ENCODE measurements at places on chromosomes 12 and 14. TPM values are rescaled to one million over a fixed set of nuclear protein-coding genes. Genes with fewer than 3 reads are reported as not detected.
A peak's percentile ranks its signal among the peaks of the same experiment; 100 is the strongest.

DNA sequence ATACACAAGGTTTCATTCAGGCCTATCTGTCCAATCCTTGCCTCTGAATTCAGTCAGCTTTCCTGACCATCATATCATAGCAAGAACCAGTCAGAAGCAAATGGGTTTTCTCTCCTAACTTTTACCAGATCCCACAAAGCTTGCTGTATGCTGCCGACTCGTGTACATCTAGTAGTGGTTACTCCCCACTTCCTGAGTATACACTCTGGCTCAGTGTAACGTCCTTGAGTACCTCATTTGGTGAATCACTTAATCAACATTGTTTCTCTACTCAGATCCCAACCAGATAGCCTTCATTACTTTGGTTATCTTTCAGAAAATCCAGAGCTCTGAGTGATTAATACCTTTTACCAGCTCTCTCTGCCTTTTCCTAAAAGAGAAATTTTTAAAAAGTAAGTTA lies 728.2 kb downstream of the GALC start:
- no peaks in the 10 kb centered on the region for H3K4me1 ChIP-seq
- DNase-seq = no peak
- H3K27ac ChIP-seq = no peak overlapping the region
- no peak overlapping the region for H3K4me3 ChIP-seq
- H3K36me3 ChIP-seq = no peaks in the 10 kb centered on the region

- H3K27ac ChIP-seq = no peak overlapping the region
- no peak overlapping the region for H3K4me3 ChIP-seq
- H3K4me1 ChIP-seq = no peaks in the 10 kb centered on the region
- H3K36me3 ChIP-seq = no peaks in the 10 kb centered on the region
- no peak for DNase-seq
- H3K27me3 ChIP-seq = no peaks in the 10 kb centered on the region
These were observed 182.9 kb downstream of the KIF26A start for GRCh38 chr14:104321088-104321801.

GRCh38 chr12:29519585-29520182 lies 22.2 kb upstream of the OVCH1 start:
- no peak for DNase-seq
- no peaks in the 10 kb centered on the region for H3K4me1 ChIP-seq
- no peaks in the 10 kb centered on the region for H3K36me3 ChIP-seq
- H3K27me3 ChIP-seq = no peaks in the 10 kb centered on the region
- H3K27ac ChIP-seq = no peak overlapping the region
- no peak overlapping the region for H3K4me3 ChIP-seq

DNA sequence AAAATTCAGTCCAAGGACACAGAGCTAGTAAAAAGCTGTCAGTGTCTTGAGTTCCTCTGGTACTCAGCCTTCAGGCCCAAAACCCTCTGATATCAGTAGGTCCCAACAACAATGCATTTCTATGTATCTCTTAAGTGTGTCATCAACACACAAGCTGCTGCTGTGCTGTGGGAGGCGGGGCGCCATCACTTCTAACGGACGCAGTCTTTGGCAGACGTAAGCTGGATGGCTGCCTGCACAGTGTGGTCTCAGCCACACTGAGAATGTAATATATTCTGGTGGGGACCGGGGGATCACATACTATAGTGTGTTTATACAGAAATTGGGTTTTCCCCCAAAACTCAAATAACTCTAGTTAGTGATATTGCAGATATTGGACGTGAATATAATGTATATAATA lies 123.9 kb downstream of the SUDS3 start:
- no peaks in the 10 kb centered on the region for H3K27me3 ChIP-seq
- H3K4me3 ChIP-seq = no peak overlapping the region
- H3K36me3 ChIP-seq = no peaks in the 10 kb centered on the region
- H3K27ac ChIP-seq = no peak overlapping the region

DNA sequence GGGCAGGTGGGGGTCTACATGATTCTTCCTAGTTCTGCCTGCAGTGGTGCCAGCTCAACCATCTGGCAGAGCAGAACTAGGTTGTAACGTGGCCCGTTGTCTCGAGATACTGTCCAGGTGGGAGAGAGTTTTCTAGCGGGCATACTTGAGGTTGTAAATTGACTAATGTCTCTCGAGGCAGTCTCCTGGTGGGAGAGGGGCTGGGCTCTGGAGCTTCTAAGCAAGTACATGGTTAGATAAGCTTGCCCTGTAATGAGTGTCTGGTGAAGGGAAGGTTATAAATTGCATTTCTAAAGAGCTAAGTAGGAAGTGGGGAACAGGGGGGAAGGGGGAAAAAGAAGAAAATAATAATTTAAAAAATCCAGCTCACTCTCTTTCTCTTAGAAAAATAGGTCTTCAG lies 18.1 kb downstream of the BDKRB1 start:
- no peaks in the 10 kb centered on the region for H3K36me3 ChIP-seq
- no peaks in the 10 kb centered on the region for H3K27me3 ChIP-seq
- no peak overlapping the region for H3K27ac ChIP-seq
- H3K4me3 ChIP-seq = no peak overlapping the region

DNA sequence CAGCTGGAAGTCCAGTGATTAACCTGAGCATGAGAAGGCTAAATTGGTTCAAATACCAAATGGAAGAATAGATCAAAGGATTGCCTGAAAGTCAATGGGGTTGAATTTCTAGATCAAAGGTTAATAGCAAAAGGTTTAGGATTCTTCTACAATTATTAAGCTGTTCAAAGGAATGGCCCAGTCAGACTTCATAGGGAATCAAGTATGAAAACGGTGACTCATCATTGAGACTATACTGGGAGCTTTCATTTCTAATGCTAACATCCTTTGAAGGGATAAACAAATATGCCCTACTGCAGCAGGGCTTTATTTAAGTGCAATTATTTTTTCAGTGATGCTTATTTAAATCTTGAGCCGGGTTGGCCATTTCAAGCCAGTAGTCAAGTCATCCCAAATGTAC lies 152.8 kb downstream of the RIMBP2 start:
- no peaks in the 10 kb centered on the region for H3K4me1 ChIP-seq
- no peak for DNase-seq
- no peak overlapping the region for H3K27ac ChIP-seq
- no peak overlapping the region for H3K4me3 ChIP-seq
- no peaks in the 10 kb centered on the region for H3K36me3 ChIP-seq
- H3K27me3 ChIP-seq = no peaks in the 10 kb centered on the region

GRCh38 chr12:118122264-118122663 lies 13.7 kb upstream of the PEBP1 start:
- H3K4me1 ChIP-seq = no peaks in the 10 kb centered on the region
- no peak overlapping the region for H3K27ac ChIP-seq
- no peaks in the 10 kb centered on the region for H3K27me3 ChIP-seq
- H3K36me3 ChIP-seq = no peaks in the 10 kb centered on the region

- H3K27me3 ChIP-seq = no peaks in the 10 kb centered on the region
- H3K27ac ChIP-seq = no peak overlapping the region
- DNase-seq = peak; percentile 51
These were observed 262.7 kb downstream of the SYT1 start for GRCh38 chr12:79127271-79127751.

The WNT5B gene
- polyA plus RNA-seq = 3.1 TPM

DNA sequence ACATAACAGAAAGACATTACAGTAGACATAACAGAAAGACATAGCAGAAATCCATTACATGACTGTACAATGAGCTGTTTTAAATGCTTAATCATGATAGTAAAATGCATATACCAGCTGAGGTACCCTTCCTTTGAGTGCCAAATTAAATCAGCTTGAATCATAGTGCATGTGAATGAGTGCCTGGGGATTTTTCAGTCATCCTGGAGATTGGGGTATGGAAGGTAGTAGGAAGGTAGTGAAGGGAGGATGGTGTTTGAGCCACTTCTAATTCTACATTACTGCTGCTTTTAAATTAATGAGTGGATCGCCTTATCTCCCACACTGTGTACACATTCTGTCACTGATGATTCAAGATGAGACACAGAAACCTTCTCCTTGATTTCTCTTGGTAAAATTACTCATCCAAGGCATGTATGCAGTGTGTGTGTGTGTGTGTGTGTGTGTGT lies 534.2 kb downstream of the LRFN5 start:
- no peak overlapping the region for H3K27ac ChIP-seq
- DNase-seq = no peak
- no peaks in the 10 kb centered on the region for H3K27me3 ChIP-seq
- no peaks in the 10 kb centered on the region for H3K36me3 ChIP-seq
- no peak overlapping the region for H3K4me3 ChIP-seq
- no peaks in the 10 kb centered on the region for H3K4me1 ChIP-seq

GRCh38 chr14:89455412-89455811 lies 38.4 kb upstream of the FOXN3 start:
- no peak overlapping the region for H3K27ac ChIP-seq
- no peaks in the 10 kb centered on the region for H3K27me3 ChIP-seq
- DNase-seq = no peak
- H3K36me3 ChIP-seq = peaks cover 2% of the 10 kb centered on the region
- H3K4me1 ChIP-seq = peaks cover 50% of the 10 kb centered on the region

DNA sequence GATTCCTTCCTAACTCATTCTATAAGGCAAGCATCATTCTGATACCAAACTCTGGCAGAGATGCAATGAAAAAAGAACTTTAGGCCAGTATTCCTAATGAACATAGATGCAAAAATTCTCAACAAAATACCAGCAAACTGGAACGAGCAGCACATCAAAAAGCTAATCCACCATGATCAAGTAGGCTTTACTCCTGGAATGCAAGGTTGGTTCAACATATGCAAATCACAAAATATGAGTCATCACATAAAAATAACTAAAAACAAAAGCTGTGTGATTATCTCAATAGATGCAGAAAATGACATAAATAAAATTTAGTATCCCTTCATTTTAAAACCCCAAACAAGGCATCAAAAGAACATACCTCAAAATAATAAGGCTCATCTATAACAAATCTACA lies 98.9 kb downstream of the ACSS3 start:
- no peak for DNase-seq
- H3K4me3 ChIP-seq = no peak overlapping the region
- no peaks in the 10 kb centered on the region for H3K27me3 ChIP-seq
- H3K4me1 ChIP-seq = no peaks in the 10 kb centered on the region
- H3K27ac ChIP-seq = no peak overlapping the region

- H3K27ac ChIP-seq = no peak overlapping the region
- peaks cover 48% of the 10 kb centered on the region for H3K4me1 ChIP-seq
- DNase-seq = peak; percentile 68
- no peaks in the 10 kb centered on the region for H3K27me3 ChIP-seq
These were observed 1.3 kb downstream of the ZC3H10 start for GRCh38 chr12:56119361-56119796.

DNA sequence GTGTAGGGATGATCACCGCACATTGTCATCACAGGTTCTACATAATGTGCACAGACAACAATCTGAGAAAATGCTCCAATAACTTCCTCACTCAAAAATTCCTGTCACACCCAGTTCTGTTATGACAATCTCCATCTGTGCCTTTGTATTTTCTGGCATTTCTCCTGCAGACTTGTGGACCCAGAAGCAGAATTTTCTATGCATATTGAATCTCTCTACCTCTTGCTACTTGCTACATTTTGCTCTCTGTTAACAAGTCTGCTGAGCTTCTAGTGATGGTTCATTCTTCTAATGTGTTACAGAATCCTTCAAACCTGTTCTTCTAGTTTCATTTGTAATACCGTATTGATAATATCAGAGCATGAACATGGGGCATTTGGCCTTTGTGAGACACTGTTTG lies 127.8 kb upstream of the PTPRQ start:
- H3K27me3 ChIP-seq = no peaks in the 10 kb centered on the region
- H3K27ac ChIP-seq = no peak overlapping the region
- H3K4me1 ChIP-seq = no peaks in the 10 kb centered on the region
- no peaks in the 10 kb centered on the region for H3K36me3 ChIP-seq
- H3K4me3 ChIP-seq = no peak overlapping the region
- DNase-seq = no peak

All from CD14-positive monocyte (primary cell).